ENCODE measurements at places on chromosomes 2 and 18.

- no peak for DNase-seq
These were observed 205.7 kb downstream of the NEDD4L start for GRCh38 chr18:58249712-58250111.

DNA sequence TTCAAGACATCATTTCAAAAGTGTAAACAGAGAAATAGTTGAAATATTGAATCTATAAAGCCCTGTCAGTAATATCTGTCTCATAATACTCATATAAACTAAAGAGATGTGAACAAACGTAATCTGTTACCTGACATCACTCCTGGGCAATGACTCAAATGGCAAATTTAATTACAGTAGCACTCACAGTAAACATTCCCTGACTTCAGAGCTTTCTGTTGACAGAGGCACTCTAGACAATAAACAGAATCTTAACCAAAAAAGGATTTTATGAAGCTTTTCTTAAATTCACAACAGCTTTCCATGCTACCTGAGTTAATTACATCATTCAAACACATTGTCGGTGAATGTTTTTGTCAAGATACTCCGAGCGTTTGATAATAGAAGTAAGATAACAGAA is 128.1 kb upstream of the PDE1A start:
- DNase-seq, result no peak

GRCh38 chr2:214135966-214136365 is 274.9 kb upstream of the VWC2L start:
- DNase-seq, result no peak

DNA sequence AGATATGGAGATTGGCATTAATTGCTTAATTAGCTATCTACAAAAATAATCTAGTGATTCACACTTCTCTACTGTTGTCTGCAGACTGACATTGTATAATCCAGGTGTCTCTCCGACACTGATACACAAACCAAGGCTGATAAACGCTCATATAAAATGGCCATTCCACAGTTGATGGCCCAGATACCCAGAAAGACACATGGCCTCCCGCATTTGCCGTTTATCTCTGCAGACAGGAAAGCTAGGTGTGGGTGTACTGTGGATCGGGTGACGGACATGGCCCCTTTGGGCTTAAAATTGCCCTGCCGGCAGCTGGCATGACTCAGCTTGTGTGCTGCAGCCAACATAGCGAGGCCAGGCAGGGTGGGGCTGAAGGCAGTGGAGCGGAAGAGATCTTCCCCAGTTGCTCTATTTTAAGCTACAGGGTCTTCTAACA is 18.5 kb downstream of the PMAIP1 start:
- DNase-seq, result no peak

GRCh38 chr2:239389414-239390329 is 11.1 kb downstream of the HDAC4 start:
- DNase-seq, result no peak

DNA sequence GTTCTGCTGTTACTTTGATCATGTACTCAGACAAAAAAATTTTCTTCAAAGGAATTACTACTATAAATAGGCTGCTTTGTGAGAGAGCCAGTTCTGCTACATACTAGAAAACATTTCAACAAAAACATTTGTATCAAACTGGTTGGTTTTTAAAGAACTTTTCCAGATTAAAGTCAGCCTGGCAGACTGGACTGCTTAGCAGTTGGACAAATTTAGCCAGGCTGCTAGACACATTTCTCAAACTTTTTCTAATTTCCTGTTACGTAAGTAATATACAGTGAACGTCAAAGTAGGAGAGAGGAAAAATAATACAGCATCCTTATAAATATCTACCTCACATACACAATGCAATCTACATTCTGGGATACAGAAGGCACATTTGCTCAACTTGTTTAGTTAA is 109.5 kb downstream of the SP3 start:
- DNase-seq, result no peak

GRCh38 chr2:15367715-15368114 is 193.4 kb downstream of the NBAS start:
- DNase-seq, result no peak

- DNase-seq, result no peak
These were observed 23.3 kb downstream of the EPB41L5 start for GRCh38 chr2:120036145-120036544.

DNA sequence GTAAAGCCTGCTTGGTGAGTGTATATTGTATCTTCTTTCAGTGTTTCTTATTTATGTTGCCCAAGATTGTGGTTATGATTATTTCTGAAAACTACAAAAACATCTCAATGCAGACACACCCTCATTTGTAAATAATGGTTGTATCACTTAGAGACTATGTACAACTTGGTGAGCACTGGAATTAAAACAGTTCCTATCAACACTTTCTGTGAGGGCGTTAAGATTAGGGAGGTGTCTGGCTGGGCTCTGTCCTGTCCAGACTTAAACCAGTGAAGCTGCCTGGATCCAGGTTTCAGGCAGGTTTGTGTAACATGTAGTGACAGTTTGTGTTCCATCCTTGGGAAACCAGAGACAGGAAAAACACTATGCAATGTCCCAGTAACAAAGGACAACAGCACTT is 49.7 kb downstream of the CTAGE1 start:
- no peak for DNase-seq

GRCh38 chr2:104430359-104430740 is 423.6 kb upstream of the POU3F3 start:
- DNase-seq, result no peak

GRCh38 chr2:235685024-235685721 is 191.3 kb downstream of the AGAP1 start:
- DNase-seq, result no peak

DNA sequence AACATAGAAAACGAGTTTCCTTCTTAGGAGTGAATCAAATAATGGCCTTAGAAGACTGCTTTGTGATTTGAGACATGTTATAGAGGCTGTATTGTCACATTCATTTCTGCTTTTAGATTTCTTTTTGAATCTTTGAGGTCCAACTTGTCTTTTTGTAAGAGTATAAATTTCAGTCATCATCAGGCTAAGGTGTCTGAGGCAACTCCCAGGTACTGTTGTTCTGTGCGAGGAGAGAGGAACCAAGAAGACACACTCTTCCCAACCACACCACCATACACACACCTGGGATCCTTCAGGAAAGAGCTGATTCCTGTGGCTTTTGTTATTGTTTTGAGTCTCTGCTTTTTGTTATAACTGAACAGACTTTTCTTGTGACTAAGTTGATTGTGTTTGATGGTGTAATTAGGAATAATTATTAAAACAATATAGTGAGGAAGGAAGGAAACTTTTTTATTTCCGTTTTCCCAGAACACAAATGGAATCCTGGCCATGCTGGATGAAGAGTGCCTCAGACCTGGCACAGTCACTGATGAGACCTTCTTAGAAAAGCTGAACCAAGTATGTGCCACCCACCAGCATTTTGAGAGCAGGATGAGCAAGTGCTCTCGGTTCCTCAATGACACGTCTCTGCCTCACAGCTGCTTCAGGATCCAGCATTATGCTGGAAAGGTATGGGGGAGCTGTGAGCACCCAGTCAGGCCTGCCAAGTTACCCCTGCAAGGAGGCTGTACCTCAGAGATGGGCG is 140.4 kb downstream of the MYO1B start:
- DNase-seq, result no peak

DNA sequence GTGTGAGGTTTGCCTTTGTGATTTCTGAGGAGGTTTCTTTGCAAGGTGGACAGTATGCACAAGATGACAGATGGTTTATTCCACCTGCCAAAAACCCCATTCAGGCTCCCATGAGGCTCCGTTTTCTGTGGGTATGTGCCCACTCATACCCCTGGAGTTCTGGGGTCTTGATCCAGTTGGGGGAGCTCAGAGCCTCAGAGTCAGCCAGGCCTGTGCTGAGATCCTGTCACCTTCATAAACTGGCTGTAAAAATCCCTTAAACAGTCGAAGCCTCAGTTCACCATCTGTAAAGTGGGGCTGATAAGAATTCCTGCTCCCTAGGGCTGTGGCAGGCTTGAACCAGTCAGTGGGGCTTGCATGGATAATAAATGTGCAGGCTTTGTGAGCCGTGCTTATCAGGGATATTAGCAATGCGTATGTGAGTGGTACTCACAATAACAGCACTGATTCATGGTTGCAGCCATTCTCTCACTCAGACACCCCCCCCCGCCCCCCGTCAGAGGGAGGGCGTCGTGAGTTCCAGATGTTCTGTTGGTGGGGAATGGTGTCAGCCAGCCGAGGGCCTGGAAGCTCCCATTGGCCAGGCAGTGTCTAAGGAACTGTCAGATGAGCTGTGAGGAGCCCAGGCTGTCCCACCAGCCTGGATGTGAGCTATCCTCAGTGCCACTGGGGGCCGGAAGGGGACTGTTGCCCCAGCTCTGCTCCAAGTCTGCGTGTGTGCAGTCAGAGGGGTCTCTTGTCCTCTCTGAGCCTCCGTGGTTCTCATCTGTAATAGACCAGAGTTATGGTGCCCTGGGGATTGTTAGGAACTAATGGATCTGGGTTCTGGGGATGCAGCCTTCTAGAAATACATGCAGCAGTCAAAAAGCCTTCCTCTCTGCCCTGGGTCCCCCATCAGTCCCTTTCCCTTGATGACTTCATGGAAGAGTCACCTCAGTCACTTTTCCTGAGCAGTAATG is 51.7 kb downstream of the KCNIP3 start:
- no peak for DNase-seq

DNA sequence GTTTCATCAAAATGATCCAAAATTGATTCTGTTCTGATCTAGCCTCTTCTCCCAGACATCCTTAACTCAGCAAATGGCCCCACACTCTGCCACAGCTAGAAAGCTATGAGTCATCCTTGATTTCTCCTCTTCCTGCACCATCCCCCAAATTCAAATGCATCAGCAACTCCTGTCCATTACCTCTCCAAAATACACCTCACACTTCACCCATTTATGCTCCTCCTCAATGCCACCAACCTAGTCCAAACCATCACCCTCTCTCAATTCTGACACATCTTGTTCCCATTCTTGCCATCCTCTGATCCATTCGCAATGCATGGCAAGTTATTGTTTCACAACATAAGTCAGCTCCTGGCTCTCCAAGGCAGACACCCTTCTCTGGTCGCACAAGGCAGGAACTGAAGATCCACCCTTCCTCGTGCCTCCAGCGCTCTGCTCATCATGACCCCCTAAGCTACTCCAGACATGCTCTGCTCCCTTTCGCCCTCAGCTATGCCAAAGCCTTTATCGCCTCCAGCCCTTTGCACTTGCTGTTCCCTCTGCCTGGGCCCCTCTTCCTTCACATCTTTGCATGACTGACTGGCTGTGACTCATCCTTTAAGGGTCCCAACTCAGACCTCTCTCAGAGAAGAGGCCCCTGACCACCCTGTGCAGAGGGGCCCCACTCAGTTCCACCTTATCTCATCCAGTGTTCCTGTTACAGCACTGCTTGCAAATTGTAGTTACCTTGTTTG is 83.6 kb downstream of the MREG start:
- no peak for DNase-seq

DNA sequence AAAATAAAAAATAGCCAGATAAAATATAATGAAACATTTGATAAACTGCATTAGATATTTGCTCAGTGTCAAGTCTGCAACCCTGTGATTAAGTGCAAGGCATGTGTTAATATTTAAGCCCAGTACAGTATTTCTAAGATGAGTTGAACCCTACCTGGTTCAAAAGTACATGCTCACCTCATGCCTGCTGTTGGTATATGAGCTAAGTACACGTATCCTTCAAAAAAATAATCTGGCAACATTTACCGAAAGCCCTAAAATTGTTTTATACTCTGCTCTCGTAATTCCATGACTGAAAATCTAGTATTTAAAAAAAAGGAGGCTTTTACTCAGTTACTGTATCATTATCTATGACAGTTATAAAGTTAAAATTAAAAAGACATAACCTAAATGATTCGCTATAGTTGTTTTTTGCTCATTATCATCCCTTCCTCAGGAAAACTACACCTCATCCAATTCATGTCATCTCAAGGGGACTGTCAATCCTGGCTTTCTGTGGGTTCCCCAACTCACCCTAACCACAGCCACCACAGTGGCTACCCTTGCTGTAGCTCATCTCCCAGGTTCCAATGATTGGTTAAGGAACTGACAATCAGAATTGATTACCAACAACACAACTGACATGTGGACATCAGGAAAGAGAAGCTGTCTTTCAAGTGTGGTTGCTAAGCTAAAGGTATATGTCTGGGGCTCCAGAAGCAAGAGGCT is 10.6 kb downstream of the TLK1 start:
- DNase-seq, result no peak

DNA sequence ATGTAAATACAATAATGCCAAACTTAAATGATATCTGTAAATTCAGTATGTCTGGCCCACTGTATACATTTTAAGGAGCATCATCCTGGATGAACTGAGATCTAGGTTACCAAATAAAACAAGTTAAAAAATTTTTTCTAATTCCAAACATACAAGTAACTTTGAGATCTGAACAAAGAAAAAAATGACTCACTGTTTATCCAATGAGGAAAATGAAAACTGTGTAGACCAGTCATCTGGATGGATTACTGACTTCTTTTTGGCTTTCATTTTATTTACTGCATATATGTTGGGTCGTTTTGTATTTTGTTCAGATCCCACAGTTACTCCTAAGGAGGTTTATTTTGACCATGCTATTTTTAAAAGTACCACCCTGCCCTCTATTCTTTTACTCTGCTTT is 189.8 kb downstream of the RBM43 start:
- DNase-seq, result no peak

DNA sequence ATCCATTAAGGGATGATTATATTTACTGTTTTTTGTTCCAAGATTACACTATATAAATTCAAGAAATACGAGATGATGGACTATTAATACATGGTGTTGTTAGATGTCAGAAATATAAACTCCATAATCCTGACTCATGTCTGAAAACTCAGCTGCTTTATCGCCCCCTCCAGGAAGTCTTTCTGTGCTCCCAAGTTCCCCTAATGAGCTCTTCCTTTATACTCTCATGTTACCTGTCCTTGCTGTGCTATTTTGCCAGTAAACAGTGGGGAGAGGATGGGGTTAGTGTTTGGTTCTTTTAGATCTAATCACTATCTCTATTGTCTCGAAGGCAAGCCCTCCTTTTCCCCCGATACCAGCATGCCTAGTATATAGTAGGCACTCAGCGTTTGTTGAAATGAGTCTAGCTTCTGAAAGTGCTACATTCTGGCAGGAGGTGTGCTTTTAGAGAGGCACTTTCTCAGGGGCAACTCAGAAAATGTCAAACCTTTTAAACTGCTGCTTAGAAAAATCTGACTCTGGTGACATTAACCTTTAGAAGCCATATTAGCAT is 21.4 kb upstream of the BARD1 start:
- DNase-seq, result no peak

DNA sequence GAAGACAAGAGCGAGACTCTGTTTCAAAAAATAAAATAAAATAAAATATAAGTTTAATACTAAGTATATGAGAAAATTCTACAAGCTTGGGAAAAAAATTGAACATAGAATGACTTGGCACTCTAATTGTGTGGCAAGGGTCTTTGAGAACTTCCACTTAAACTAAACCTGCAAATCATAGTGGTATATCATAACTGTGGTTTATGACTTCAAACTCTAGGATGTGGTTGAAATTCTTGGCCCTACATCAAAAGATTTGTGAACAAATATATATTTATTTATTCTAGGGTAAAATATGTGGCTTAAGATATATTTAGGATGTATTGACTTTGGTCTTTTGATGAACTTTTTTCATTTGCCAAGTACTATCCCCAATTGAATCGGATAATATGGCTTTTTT is 3.1 kb upstream of the FAM171B start:
- DNase-seq, result no peak
